Hematopoietic multipotent progenitor cell treated with erythropoietin and hydrocortisone succinate and interleukin-3 and kit ligand, for 4 days (in vitro differentiated cells): ENCODE measurements at places on chromosomes 2 and 18.

DNA sequence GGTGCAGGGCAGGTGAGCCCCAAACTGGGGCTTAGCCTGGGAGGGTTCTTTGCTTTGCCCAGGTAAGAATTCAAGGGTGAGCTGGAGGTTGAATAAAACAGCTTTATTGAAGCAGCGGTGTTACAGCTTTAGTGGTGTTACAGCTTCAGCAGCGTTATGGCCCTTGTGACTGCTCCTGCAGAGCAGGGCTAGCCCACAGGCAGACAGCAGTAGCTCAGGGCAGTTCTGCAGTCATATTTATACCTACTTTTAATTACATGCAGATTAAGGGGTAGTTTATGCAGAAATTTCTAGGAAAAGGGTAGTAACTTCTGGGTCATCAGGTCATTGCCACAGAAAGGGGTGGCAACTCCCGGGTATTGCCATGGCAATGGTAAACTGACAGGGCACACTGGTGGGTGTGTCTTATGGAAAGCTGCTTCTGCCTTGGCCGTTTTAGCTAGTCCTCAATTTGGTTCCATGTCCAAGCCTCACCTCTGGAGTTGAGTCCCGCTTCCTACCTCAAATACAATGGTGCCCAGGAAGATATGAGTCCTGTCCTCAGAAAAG, 78.2 kb downstream of the THNSL2 start:
- DNase-seq: peak; percentile 12

DNA sequence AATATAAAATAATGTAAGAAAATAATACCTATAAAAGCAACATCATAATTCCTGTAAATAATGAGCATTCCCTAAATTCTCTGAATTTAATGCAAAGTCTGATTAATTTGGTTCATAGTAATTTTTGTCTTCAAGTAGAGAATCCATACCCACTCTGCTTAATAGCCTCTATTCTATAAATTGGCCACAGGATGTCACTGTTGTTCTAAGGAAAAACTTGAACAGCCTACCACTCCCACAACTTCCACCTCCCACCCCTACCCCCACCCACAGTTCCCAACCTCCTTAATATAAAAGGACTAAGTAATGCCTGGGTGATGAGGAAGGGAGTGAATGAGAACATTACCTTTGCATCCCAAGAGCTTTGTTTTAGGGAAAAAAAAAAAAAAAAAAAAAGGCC, 27.2 kb upstream of the BBS5 start:
- peak; percentile 75 for DNase-seq

GRCh38 chr2:181374781-181375675, 82.2 kb upstream of the ITGA4 start:
- peak; percentile 48 for DNase-seq

DNA sequence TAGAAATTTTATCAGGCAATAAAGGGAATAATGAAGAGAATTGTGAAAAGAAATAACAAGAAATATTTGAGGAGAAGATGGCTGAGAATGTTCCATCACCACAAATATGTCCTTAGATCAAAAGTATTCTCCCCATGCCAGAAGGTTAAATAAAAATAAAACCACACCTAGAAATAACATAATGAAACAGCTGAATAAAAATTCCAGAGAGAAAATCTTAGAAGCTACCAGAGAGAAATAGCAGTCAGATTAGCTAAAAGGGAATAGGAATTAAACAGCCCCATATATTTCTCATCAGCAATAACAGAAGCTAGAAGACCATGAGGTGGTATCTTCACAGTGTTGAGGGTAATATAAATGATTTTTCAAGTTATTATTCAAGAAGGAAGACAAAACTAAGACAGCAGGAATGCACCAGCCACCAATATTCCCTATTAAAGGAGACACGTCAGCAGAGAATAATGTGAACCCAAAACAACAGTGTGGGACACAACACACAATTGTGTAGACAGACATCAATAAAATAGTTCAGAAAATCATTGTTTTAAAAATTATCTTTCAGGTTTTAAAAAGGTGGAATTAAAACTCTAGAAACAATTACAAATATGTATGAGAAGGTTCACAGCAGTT, 82.0 kb upstream of the NEDD4L start:
- DNase-seq: no peak

GRCh38 chr18:28045176-28045810, 131.6 kb downstream of the CDH2 start:
- DNase-seq: no peak

DNA sequence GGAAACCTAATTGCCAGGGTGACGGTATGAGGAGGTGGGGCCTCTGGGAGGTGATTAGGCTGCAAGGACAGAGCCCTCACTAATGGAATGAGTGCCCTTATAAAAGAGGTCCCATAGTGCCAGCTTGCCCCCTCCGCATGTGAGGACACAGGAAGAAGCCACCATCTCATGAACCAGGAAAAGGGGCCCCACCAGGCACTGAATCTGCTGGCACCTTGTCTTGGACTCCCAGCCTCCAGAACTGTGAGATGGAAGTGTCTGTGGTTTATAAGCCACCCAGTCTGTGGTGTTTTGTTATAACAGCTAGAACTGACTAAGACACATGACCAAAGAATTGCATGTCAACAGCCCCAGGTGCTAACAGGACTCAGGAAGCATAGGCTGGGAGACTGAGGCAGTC, 214.3 kb downstream of the MGAT5 start:
- no peak for DNase-seq

DNA sequence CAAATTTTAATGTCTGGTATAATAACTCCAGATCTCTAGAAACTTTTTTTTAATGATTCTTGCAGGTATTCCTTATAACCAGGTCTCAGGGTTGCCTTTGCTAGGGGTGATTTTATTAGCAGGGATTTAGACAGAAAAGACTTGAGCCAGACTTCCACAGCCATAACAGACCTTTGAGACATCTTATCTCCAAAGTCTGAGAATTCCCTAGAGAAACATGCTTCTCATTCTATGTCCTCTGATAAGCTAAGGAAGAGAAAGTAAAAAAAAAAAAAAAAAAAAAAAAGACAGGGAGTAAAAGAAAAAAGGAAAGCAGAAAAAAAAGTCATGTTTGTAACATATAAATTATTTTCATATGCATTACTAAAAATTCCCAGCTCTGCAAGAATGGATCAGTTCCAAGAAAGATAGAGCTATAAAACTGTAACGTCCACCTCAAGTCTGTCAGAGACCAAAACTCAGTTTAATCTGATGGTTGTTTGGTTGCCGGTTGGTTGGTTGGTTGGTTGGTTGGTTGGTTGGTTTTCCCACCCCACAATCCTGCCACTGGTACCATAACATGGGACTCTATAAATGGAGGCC, 153.8 kb downstream of the COL6A3 start:
- no peak for DNase-seq

- DNase-seq: no peak
Observed at GRCh38 chr2:105411720-105412407, 13.0 kb upstream of the FHL2 start.

GRCh38 chr2:47512581-47513083, 109.7 kb downstream of the MSH2 start:
- DNase-seq: peak; percentile 42

DNA sequence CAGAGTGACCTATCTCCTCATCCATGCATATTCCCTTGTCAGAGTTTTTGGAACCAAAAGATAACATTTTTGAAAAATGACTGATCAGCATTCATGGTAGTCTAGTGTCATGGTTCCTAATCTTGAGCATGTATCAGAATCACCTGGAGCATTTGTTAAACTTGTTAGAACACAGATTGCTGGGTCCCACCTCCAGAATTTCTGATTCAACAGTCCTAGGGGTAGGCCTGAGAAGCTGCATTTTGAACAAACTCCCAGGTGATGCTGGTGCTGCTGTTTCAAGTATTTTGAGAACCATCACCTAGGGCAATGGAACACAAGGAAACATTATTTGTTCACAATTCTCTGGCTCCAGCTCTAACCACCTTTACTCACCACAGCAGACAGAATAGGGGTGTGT, 21.0 kb downstream of the TMEM200C start:
- no peak for DNase-seq

DNA sequence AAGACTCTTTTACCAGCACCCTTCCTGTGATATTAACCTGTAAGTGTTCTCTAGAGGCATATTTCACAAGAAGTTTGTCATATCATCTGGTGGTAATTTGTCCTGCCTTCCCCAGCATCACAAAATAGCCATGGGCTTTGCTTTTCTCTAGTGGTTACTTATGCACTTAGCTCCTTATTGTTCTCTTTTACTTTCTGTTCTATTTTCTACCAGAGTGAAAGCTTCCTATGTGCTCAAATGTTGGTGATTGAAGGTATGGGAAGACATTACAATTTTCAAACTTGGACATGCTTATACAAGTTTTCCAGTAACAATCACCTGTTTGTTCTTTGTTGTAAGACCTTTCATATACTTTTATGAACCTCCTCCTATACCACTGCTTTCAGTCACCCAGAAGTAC, 87.0 kb upstream of the KCNH7 start:
- DNase-seq: no peak

- DNase-seq: no peak
Observed at GRCh38 chr2:190718652-190719526, 70.0 kb downstream of the NAB1 start.

DNA sequence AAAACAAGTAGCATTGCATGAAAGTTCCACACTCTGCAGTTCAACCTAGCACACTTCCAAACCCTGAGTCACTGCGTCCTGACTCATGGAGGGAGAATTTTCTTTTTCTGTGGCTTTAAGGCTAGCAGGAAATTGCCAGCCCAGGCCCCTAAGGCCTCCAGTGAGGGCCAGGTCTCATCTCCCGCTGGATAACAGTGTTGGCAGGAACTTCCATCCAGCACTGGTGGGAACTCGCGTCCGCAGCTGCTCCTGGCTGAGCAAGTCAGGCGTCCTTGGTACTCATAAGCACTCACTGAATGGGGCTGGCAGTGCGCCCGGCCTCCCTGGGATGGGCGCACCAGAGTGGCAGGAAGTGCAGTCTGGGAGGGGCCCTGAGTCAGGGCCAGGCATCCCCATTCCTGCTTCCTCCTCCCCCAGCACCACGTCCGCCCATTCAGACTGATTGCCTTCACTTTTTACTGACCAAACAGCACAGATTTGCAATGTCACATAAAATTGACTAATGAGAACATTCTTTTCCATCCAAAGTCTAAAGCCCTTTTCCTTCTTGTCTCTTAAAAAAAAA, 14.3 kb downstream of the MALL start:
- DNase-seq: peak; percentile 71

DNA sequence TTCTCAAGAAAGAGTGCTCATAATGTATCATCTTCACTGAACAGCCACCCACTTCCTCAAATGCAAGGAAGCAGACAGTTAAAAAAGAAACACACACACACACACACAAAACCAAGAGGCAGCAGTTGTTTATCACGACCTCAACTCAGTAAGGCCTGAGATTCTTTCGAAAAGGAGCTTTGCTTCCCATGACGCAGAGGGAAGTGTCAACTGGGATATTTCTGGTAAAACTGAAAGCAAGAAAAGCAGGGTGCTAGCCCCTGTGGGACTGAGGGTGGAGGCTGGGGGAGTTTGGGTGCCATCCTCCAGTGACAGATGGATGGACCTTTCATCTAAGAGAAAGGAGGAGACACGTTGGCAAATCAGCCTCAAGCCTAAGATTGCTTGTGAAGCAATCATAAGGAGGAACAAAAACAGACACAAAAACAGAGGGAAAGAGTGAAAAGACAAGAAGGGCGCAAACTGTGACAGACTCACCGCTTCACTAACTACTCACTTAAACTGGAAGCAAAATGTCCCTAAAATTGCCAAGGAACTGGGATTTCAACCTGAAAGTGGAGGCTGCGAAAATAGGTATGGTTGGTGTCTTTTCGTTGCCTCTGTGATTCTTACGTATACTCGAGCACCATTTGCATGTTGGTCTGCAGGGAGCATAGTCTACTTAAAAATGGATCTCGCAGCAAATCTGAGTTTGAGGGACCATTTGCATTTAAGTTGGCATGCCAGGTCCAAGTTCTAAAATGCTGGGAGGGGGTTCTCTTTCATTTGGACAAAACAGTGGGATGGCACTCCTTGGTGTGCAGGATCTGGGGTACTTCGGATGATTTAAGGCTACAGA, at the start of gene ARHGAP25:
TSS of gene ARHGAP25 (plus strand) at position 124 of the 838 bp plus-strand sequence. CDS start at position 513, 389 bp downstream.
- peak; percentile 89 for DNase-seq

DNA sequence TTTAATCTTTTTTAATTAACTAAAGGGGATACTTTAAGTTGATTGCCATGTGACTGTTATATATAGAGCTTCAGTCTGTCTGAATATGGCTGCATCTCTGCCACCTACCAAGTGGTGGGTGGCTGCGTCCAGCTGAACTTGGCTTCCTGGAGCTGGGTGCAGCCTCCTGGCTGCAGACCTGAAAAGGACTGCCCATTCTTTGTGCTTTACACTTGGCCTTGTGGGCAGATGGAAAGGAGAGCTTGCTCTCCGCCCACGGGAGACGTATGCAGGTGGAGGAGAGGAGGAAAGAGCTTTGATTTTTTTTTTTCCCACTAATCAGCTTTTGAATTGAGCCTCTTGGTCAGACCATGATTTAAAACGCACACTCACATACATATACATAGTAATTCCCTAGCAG, 34.7 kb downstream of the NCK2 start:
- no peak for DNase-seq

- DNase-seq: no peak
Observed at GRCh38 chr2:43518181-43518580, 77.7 kb downstream of the THADA start.

DNA sequence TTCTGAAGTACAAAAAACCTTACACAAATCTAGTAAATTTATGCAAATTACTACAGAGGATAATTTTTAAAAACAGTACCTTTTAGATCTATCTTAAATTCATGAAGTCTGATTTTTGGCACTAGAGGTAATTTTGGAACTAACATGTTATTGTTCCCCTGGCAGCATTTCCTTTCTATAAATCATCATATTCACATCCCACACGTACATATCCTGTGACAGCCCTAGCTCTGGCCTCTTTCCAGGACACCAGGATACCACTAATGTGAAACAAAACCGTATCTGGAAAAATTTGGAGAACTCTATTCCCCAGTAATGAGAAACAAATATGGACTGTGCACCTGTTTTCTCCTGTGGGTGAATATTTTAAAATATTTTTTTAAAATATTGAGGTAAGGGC, 14.0 kb upstream of the BIRC6 start:
- no peak for DNase-seq

- DNase-seq: peak; percentile 58
Observed at GRCh38 chr2:145137901-145138300, 618.0 kb upstream of the ZEB2 start.

GRCh38 chr2:3244486-3244885, 133.1 kb downstream of the EIPR1 start:
- no peak for DNase-seq
